ENCODE measurements at places on chromosomes 5 and 9.

GRCh38 chr9:357560-357959 is 142.9 kb downstream of the DOCK8 start:
- peak; percentile 20 for DNase-seq

- no peak for DNase-seq
Observed at GRCh38 chr9:92332577-92333281, 7.0 kb downstream of the CENPP start.

GRCh38 chr9:85055506-85056202 is 386.1 kb downstream of the NTRK2 start:
- no peak for DNase-seq

GRCh38 chr5:174052636-174053035 is 7.1 kb downstream of the NSG2 start:
- no peak for DNase-seq

GRCh38 chr5:61559722-61560121 is 227.7 kb downstream of the ZSWIM6 start:
- no peak for DNase-seq

- DNase-seq = no peak
Observed at GRCh38 chr9:93818827-93819472, 136.2 kb downstream of the BARX1 start.

GRCh38 chr5:134034326-134034725 is 29.6 kb upstream of the VDAC1 start:
- no peak for DNase-seq

GRCh38 chr5:109681763-109682162 is 8.0 kb upstream of the MAN2A1 start:
- DNase-seq = no peak

- DNase-seq = no peak
Observed at GRCh38 chr9:12439267-12439666, 253.9 kb upstream of the TYRP1 start.

GRCh38 chr5:145347026-145347616 is 488.0 kb downstream of the PRELID2 start:
- DNase-seq = peak; percentile 88

- no peak for DNase-seq
Observed at GRCh38 chr5:73768-74502, 18.0 kb upstream of the PLEKHG4B start.

DNA sequence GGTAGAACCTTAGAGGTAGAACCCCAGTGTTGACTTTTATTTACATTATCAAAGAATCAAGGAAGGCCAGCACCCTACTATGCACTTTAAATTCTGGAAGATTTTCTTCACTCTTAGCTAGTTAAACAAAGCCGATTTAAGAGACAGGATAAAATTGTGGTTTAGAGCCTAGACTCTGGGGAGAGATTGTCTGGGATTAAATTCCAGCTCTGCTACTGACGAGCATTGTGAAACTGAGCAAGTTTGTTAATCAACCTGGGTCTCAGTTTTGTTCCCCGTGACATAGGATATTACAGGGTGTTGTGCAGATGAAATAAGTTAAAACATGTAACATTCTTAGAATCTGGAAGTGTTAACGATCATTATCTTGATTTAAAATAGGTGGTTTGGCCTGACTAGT is 83.5 kb downstream of the FEM1C start:
- no peak for DNase-seq

GRCh38 chr5:122099060-122099790 is 21.2 kb upstream of the LOX start:
- peak; percentile 2 for DNase-seq

DNA sequence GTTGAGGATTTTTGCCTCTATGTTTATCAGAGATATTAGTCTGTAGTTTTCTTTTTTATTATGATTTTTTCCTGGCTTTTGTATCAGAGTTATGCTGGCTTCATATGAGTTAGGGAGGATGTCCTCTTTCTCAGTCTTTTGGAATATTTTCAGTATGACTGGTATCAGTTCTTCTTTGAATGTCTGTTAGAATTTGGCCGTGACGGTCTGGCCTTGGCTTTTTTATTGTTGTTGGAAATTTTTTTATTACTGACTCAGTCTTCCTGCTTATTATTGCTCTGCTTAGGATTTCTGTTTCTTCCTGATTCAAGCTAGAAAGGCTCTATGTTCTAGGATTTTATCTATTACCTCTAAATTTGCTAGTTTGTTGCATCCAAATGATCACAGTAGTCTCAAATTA is 421.9 kb downstream of the CDH10 start:
- no peak for DNase-seq

DNA sequence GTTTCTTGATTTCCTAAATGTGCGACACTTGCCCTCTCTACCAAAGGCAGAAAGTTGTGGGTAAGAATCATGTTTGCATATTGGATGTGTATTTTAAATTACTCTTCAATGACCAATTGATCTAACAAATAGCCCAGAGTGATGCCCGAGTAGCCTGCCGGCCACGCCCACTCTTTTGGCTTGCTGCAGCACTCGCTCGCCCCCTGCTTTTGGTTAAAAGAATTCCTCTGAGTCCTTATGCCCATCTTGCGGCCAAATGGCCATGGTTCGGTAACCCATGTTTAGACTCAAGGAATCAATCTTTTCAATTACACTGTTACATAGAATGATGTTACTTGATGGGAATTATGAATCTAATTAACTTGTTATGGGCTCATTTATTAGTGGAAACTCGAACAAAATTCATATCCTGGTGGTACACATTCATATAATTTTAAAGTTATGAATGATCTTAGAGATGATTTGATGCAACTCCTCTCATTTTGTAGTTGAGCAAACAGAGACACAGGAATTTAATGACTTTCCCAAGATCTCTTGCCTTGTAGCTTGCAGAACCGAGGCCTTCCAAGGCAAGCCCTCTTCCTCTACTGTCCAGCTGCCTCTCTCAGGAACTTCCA is 36.5 kb downstream of the PPIC start:
- DNase-seq = peak; percentile 48

DNA sequence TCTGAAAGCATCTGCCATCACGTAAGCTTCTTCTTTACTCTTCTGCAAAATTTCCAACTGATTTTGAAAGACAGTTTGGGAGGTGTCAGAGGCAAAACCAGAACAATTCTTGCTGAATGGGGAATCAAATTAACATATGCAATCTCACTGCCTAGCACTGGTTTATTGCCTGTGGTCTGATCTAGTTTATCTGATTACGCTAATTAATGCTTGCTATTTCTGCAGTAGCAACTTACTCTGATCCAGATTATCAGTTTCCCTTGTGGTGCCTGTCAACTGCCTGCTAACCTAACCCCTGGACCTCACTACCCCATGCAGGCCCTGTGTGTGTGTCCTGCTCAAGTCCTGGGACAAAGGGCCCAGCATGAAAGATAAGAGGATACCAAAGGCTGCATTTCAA is 40.3 kb downstream of the CCDC125 start:
- DNase-seq = no peak

DNA sequence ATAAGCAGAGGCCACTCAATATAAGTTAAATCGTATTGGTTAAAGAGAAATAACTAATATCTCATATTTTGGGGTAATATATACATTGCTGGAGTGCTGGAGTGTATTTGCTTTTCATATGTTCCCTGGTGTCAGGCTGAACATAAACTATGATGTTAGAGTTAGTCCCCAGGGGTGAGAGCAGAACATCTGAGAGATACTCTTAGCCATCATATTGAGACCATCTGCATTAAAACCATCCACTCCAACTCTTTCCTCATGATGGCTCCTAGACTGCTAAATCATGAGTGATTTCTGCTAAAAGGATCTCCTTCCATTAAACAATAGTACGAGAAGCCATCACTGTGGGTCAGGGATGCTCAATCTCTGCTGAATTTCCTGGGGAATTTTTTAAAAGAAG is 436.2 kb downstream of the DTWD2 start:
- no peak for DNase-seq

GRCh38 chr5:142994218-142994617 is 224.0 kb downstream of the ARHGAP26 start:
- DNase-seq = peak; percentile 9

- no peak for DNase-seq
Observed at GRCh38 chr9:94441796-94442195, 113.1 kb upstream of the PCAT7 start.

DNA sequence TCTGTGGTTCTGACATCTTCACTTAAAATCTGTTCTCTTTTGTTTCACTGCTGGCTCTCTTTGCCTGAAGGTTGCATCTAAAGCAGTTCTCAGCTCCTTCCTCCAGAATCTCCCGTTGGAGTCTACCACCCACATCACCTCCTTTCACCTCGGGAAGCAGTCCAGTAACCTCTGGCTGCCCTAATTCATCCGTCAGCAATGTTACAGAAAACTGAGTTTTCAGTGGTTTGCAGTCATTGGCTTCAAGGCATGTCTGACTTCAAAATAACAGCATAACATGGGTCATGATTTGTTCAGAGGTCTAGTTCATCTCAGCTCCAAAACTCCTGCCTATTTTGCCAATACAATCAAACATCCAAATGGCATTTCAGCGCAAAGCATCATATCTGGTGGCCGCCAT is 107.7 kb downstream of the GOLPH3 start:
- no peak for DNase-seq

GRCh38 chr9:137086531-137087408 is at the start of gene MAN1B1:
Gene MAN1B1, plus strand, starts transcription at chr9:137086985. Its CDS starts 15 bp downstream, at chr9:137087000.
- DNase-seq = peak; percentile 99

- DNase-seq = no peak
Observed at GRCh38 chr5:181281077-181281983, 20.4 kb upstream of the TRIM52 start.

DNA sequence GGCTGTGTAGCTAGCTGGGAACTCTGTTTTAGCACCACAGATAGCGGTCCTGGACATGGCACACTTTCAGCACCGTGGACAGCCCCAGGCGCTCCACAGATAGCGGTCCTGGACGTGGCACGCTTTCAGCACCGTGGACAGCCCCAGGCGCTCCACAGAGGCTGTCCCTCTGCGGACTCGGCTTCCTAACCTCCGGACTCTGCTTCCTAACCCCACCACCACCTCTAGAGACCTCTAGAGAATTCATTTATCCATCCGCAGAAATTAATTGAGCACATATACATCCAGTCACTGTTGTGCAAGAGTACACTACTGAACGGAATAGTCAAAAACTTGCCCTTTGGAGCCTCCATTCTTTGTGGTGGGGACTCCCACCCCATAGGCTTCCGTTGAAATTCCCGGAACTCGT is 27.4 kb downstream of the UNC5A start:
- DNase-seq = peak; percentile 92

DNA sequence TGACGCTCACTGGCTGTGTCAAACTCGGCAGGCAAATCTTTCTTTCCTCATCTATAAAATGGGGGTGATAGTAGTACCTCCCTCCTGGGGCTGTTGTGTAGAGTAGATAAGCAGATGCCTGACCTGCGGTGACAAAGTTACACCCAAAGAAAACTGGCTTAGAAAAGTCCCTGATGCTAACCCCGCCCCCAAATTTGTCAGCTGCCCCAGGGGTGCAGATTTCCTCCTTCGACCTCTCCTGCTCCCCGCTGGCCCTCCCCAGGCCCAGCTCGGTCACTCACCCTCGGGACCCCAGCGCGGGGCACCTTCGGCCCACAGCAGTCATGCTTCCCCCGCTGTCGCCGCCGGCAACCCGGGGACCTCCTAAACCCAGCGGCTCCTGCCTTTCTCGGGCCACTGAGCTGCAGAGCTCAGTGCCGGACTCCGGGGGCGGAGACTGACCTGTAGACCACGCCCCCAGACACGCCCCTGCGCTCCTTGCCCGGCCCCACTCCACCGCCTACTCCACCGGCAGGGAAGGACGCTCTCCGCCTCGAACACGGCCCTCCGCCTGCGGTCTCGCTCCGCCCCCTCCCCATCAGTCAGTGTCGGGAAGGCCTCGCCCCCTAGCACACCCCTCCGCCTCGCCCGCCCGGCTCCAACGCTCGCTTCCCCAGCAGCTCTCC is 7.4 kb downstream of the SH2D3C start:
- peak; percentile 98 for DNase-seq

DNA sequence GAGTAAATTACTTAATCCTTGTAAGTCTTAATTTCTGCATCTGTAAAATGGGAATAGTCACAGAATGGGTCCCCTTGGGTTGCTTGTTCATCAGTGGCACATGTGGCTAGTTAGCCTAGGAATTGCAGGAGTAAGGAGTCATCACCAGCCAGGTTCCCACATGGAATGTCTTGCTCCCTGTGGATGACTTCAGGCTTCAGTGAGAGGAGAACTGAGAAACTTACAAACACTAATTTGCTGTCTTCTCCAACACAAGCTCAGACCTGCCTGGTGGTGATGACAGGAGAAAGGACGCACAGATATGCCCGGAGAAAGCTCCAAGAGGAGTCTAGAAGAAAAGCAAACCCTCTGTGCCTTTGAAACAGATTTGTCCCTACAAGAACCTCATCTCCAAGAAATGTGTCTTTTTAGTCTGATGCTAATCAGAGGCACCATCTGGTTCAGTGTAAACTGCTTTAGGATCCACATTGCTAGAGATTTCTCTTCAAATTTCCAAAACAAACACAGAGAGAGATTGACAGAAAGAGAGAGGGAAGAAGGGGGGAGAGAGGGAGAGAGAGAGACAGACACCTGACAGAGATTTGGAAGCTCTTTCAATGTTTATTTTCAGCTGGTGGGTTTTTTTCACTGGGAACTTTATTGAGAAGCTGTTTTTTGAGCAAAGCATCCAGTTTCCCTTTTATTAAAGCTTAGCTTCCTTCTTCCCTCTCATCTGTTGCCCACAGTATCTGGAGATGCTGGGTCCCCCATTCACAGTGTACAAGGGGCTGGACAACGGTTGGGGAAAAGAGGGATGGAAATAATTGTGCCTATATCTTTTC is 128.3 kb downstream of the DOCK2 start:
- DNase-seq = no peak

DNA sequence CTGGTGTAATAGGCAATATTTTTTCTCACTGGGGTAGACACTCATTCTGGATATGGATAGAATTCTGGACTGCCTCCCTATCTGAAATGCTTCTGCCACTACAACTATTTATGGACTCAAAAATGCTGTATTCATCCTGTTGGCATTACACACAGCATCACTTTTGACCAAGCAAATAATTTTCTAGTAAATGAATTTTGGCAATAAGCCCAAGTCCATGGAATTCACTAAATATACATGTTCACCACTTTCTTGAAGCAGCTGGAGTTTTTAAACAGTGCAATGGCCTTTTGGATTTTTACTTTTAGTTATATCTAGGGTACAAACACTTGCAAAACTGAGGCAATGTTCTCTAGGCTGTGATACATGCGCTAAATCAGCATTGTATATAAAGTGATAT is 724.9 kb upstream of the EDIL3 start:
- no peak for DNase-seq

DNA sequence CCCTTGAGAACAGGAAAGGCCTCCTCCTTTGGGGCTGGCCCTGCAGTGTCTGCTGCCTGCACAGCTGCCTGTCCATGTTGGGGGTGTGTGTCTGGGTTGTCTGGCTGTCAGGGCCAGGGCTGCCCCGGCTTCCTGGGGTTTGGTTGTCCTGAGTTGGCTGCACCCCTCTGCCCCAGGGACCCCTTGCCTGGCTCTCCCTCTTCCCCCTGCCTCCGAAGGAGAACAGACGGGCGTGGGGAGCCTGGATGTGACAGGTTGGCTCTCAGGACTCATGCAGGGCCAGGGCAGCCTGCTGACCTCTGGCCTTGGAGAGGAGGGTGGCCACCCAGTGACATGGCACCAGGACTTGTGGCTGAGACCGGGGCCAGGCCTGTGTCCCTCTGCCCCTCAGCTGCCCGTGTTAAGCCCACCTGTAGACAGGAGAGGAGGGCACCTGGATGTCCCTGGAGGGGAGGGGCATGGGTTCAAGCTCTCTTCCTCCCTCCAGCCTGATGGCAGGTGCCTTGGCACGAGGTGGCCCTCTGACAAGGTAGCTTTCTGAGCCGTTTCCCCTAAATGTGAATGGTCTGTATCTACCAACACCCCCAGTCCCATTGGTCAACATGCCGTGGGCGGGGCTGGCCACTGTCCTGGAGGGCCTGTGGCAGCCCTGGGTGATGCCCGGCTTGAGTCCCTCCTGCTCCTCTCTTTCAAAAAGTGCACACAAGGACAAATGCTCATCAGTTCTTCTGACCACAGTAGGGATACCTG is 34.9 kb downstream of the WNK2 start:
- DNase-seq = no peak

All from OCI-M1 (cell line).